ENCODE measurements at places on chromosomes 1 and 21. TPM values are rescaled to one million over a fixed set of nuclear protein-coding genes. Genes with fewer than 3 reads are reported as not detected.

Gene SPAG17
- not detected for total RNA-seq

Gene NLRP3
- total RNA-seq: under 0.01 TPM

Gene USP48
- 98.6 TPM for total RNA-seq

Gene NPPA
- total RNA-seq: 7.2 TPM

Gene UBE2U
- not detected for total RNA-seq

Gene OSCP1
- 69.4 TPM for total RNA-seq

Gene GSTM5
- total RNA-seq: 35.6 TPM

Gene HOOK1
- 6.2 TPM for total RNA-seq

Gene BSND
- total RNA-seq: not detected

Gene NBPF19
- 39.7 TPM for total RNA-seq

Gene PLEKHA6
- total RNA-seq: 20.9 TPM

Gene LENEP
- total RNA-seq: 11.6 TPM

Gene S100A1
- not detected for total RNA-seq

Gene SELP
- 0.58 TPM for total RNA-seq

Gene C1orf226
- total RNA-seq: 4.3 TPM

Gene TMEM82
- total RNA-seq: 4.9 TPM

Gene CELA3A
- total RNA-seq: not detected

DNA sequence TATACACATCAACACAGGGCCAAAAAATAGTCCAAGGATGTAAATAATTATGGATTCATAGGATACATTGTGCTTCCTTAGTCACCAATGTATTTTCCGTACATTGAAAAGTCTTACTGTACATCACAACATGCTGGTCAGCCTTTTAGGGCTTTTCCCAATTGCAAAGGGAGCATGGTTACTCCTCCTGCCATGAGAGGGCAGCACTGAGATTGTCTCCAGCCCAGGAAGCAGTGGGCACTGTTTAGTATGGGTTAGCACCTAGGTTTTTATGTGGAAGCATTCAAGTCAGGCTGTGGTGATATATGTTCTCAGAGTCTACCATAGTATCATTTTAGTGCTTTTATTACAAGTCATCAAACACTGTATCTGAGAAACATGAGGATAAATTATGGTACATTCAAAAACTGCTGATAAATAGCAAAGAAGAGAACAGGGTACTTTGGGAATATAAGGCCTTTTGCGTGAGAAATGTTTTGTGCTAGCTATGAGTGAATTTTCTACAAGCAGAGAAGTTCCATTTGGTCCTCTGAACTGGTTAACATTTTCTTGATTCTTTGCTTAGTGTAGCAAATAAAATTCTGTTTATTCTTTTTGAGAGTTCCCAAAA, 34.0 kb downstream of the ST6GALNAC5 start:
- DNase-seq: peak; percentile 60

DNA sequence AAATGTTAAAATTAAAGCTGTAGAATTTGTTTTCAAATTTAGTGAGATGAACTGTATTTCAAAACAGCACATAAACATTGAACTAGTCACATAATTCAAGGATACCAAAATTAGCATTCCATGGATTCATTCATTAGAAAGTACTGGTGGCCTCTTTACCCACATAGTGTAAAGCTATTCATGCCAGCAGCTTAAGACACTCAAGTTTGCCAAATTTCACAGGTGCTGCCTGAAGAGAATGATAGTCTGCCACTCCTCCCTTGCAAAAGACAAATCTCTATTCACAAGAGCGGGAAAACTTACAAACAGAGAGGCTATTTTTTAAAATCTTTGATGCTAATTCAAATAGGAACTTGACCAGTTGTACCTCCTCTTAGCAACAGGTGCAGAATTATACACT, 337.0 kb downstream of the BRINP3 start:
- no peak for DNase-seq

DNA sequence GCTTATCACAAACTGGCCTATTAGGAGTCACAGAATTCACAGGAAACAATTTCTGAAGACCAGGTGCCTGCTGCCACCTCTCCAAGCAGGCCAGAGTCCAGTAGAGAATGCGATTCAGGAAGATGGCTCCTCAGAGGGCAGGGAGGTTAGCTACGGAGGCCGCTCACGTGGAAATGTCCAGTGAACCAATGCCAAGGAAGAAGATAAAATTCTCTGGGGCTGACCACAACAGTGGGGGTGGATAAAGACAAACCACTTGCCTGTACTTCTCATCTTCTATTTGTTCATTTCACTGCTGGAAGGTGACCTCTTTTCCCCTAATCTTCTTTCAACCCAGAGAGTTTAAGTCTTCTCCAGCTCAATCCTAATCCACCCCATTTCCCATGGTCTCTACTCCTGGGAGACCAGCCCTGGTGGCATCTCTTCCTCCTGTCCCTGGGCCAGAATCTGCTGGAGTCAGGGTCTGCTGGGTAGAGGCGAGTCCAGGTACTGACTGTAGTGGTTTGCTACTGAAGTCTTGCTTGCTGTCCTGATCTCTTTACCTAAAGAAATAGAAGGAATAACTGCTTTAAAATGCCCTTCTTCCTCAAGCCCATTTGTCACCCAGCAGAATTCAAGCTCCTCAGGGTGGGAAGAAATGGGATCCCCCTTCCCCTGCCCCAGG, 3.2 kb downstream of the PSRC1 start:
- no peak for DNase-seq

DNA sequence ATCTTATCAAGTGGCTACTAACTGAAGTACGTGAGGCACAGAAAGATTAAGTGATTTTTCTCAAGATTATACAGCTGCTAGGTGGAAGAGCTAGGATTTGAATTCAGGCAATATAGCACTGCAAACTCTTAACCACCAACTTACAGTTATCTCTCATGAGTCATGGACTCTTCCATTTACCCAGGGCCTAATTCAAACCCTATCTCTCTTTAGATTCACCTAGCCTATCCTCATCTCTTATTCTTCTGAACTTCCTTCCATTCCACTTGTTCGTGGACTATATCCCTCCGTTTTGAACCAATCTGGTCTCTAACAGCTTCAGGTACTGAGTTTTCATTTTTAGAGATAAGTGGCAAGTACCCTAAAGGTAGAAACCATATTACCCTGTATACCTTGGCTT, 92.8 kb upstream of the DMRTA2 start:
- DNase-seq: no peak

- DNase-seq: no peak
Measured at GRCh38 chr1:180577361-180577760, 18.6 kb downstream of the OVAAL start.

GRCh38 chr1:208074353-208074752, 163.4 kb upstream of the CD34 start:
- no peak for DNase-seq

DNA sequence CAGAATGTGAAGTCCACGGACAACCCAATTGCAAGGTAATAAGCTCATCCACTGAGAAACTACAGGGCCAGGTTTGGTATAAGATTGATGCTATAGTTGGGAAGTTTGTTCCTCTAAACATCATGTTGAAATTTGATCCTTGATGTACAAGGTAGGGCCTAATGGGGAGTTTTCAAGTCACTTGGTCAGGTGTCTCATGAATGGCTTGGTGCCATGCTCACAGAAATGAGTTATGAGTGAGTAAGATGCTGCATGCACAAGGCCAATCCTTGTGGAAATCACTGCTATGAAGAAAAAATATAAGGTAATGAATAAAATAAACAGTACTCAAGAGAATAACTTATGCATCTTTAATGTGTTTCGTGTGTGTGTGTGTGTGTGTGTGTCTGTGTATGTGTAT, 1891.2 kb downstream of the NCAM2 start:
- no peak for DNase-seq

DNA sequence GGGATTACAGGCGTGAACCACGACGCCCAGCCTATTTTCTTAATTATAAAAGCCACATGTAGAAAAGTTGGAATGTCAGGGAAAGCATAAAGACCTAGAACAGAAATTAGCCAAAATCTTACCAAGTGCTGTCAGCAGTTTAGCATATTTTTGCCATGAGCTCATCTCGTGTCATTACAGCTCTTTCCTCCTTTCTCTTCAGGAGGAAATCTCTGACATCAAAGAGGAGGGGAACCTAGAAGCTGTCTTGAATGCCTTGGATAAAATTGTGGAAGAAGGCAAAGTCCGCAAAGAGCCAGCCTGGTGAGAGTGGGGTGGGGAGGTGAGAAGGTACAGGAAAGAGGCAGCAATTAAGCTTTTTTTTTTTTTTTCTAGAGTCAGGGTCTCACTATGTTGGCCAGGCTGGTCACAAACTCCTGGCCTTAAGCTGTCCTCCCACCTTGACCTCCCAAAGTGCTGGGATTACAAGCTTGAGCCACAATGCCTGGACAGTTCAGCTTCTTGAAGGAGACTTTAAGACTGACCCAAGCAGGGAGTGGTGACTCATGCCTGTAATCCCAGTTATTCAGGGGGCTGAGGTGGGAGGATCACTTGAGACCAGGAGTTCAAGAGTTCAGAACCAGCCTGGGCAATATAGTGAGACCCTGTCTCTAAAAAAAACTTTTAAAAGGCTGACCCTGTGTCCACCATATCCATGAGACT, 8.4 kb upstream of the BGLAP start:
- no peak for DNase-seq

- DNase-seq: no peak
Measured at GRCh38 chr21:46385846-46386733, 62.1 kb downstream of the PCNT start.

DNA sequence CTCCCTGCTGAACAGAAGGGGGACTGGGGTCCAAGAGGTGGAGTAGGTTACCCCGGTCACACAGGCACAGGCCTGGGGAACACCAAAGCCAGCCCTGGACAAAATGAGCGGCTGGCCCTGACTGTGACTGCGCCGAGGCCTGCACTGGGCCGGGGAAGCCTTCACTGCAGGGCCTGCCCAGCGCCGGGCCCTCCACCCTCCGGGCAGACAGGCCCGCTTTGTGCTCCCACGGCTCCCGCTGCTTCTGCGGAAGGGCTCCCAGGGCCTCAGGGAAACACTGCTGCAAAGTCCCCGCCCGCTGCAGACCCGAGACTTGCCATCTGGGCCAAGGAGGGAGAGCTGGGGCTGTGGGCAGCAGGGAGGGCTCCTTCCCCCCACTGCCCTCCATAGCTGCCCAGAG, 35.3 kb downstream of the MEGF6 start:
- DNase-seq: peak; percentile 49

GRCh38 chr1:84972377-84972987, 24.4 kb downstream of the MCOLN2 start:
- no peak for DNase-seq

DNA sequence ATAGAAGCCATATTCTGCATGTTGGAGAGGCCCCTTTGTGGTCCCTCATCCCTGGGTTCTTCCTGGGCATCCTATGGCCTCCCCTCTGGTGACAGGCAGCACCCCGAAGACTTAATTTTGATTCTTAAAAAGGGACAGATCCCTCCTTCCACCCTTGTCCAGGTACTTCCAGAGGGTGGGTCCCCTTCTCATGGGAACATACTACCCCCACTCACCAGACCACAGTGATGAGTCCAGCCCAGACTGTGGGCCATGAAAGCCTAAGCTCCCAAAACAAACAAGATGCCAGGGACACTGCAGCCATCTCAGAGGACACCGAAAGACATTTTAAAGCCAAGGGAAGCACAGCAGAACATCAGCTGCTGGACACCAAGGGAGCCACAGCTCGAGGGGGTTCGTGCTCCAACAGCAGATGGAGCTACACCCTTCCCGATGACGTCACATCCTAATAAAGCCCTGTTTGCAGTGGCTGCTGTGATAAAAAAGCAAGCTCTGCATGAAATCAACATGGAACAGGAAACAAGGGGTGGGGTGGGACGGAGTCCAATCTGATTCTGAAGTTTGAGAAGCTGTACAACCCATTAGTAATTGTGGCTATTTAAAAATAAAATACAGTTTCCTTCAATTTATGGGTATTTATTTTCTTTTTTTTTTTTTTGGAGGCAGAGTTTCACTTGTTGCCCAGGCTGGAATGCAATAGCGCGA, 32.4 kb downstream of the GNB1 start:
- peak; percentile 95 for DNase-seq

DNA sequence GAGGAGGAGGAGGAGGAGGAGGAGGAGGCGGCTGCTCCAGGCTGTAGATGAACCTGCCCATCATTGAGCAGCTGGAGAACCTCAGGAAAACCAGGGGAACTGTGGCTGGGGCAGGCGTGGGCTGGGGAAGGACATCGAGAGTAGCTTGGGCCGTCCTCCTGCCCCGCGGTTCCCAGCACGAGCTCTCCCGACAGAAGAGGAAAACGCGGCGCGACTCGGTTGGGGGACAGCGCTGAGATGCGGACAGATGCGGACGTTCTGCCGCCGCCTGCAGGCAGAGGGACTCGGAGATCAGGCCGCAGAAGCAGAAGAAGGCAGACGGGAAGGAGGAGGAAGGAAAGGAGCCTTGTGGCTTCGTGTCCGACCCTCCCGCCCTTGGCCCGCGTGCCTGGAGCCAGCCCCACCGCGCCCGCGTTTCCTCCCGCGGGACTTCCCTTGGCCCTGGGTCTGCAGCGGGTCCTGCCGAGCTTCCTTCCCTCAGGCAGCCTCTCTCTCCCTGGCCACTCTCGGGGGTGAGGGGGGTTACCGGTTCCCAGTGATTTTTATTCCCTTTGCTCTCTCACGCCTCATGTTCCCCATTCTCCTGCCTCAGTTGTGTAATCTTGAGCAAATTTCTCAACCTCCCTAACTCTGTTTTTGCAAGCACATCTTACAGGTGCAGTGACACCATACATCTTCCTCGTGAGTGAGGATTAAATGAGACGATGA, 1.7 kb upstream of the TNFRSF9 start:
- DNase-seq: peak; percentile 48

DNA sequence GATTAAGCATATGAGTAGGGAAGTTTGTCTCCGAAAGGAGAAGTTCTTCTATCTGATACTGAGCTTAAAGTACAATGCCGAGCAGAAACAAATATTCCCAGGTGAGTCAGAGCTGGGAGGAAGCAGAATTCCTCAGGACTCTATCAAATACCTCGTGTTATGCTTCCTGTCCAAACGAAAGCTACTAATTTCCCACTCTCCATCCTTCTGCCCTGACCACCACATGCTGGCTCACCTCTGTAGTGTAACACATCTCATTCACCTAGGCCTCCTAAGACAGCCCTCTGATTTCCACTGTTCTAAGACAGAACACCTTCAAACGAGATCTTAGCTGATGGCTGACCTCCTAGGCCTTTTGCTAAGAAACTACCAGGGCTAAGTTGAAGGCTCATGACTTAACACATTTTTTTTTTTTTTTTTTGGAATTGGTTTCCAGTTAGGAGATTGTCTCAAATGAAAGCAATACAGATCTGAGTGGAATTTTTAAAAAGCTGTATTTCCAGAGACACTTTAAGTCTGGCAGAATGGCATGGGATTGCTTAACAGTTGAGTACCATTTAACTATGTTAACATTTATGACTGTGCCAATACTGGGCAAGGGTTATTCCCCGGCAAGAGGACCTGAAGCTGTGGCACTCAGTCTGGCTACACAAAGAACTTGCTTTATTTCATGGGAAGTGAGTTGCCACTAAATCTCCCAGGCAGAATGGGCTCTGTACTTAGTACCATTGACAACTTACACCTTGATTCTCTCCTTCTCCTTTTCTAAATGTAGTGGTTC, 583.4 kb downstream of the DPYD start:
- DNase-seq: no peak

DNA sequence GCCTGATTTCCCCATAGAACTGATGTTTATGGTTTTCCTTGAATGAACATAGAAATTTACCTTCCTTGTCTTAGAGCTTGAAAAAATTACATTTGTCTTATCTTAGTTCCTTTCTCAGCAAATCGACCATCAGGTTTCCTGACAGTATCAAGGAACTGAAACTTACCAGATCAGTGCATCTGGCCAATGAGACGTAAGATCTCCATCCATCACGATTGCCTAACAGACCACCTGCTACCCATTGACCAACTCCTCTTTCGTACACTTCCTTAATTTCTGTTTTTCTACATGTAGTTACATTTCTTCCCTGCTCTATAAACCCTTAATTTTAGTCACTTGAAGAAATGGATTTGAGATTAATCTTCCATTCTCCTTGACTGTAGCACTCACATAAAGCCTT, 57.4 kb upstream of the TMPRSS15 start:
- DNase-seq: no peak

- DNase-seq: no peak
Measured at GRCh38 chr1:12181568-12181967, 14.8 kb downstream of the TNFRSF1B start.

Measured in stomach (tissue), 19 donors.